ENCODE measurements at places on chromosomes 5 and 9.

GRCh38 chr5:5979761-5980537 is 398.4 kb downstream of the MED10 start:
- DNase-seq = no peak

DNA sequence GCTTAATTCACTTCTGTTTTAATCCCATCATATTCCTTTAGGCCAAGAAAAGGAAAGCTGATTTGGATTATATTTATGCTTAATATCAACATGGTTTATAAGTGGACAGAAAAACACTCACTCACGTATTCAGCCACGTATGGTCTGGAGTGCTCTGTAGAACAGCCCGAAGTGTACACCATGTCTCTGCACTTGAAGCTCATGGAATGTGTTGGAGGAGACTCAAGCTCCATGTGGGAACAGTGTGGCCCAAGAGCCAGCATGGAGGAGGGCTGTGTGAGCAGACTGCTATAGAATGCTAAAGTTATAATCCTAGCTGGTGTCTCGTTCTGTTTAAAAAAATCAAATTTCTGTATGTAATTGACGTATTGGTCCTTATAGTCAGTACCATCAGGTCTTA is 32.9 kb downstream of the OTULINL start:
- DNase-seq = no peak

- DNase-seq = no peak
These were observed 414.8 kb upstream of the SLC30A5 start for GRCh38 chr5:68679041-68679440.

GRCh38 chr5:122192497-122193496 is 63.5 kb downstream of the ZNF474 start:
- DNase-seq = peak; percentile 58

GRCh38 chr5:100840370-100840769 is 62.7 kb downstream of the ST8SIA4 start:
- DNase-seq = no peak

- DNase-seq = peak; percentile 89
These were observed 307.9 kb downstream of the FBXL7 start for GRCh38 chr5:15807871-15808270.

- DNase-seq = no peak
These were observed 123.8 kb downstream of the FBXL7 start for GRCh38 chr5:15623794-15624193.

DNA sequence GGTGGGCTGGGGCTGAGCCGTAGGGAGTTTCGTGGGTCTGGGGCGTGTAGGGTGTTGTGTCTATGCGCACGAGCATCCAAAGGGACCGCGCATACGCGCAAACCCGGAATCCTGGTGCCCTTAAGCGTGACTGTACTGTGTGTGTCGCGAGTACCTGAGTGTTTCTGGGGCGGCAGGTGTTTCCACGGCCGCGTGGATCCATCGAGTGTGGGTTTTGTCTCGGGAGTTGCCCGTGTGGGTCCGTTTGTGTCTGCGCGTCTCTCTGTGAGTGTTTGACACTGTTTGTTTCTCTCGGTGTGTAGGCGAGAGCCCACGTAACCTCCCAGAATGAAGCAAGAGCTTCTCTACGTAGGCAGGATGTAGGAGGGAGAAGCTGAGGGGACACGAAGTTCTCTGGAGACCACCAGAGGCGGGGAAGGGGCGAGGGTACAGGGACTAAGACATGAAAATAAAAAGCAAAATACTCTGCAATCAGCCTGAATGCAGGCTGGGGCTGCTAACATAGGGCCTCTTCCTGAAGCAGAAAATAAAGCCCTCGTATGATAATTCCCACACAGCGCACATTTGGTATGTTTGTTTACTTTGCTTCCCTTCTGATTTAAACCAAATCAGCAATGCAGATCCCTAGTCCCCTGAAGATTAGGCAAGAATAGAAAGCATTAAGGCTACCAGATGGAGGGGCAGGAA is 588 bp upstream of the BRINP1 start:
- no peak for DNase-seq

GRCh38 chr5:42614509-42614908 is 142.1 kb upstream of the CCDC152 start:
- no peak for DNase-seq

DNA sequence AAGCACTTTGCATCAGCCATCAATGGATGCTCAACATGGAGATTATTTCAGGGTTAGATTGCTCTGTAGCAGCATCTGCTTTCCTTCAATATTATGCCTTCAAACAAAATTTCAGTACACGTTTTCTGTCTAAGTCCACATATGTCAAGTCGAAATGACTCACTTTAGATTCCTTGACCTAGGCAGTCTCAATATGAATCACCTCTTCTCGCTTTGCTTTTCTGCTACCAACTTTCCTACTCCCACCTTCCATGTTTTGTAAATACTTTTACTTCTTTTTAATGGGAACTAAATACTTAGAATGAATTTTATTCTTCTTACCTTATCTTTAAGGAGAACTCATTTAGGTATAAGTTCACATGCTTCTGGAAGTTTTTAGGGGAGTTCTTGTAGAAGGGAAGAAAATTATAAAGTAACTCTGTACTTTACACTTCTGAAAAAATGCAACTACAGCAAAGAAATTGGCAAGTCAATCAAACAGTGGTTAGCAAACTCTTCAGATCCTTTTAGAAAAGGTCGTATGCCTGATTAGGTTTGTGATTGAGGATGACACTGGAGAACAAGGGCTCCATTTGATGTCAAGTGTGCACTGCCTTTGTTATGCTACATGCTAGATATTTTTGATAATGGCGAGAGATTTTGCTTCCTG is 478.5 kb upstream of the SMARCA2 start:
- DNase-seq = no peak

GRCh38 chr5:72611118-72611730 is 104.0 kb upstream of the ZNF366 start:
- DNase-seq = peak; percentile 73

DNA sequence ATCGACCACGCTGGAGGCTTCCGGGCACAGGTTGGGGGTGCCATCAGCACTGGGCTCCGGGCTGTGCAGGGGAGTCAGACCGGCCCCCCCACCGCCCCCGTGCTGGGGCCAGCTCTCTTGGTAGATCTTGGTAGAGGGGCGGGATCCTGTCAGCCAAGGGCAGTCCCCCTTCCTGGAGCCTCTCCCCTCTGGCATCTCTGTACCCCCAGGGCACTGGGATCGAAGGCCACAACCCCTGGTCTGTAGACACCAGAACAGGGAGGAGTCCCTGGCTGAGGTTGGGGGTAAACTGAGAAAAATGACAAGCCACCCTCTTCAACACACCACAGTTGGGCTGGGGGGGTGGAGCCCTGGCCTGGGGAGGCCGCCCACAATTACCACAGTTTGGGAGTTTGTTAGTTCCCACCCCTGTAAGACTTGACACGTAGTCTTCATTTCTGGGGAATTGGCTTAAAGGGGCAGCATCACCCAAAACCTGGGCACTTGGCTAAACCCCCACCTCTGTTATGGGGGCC is 882 bp downstream of the CERCAM start:
- no peak for DNase-seq

DNA sequence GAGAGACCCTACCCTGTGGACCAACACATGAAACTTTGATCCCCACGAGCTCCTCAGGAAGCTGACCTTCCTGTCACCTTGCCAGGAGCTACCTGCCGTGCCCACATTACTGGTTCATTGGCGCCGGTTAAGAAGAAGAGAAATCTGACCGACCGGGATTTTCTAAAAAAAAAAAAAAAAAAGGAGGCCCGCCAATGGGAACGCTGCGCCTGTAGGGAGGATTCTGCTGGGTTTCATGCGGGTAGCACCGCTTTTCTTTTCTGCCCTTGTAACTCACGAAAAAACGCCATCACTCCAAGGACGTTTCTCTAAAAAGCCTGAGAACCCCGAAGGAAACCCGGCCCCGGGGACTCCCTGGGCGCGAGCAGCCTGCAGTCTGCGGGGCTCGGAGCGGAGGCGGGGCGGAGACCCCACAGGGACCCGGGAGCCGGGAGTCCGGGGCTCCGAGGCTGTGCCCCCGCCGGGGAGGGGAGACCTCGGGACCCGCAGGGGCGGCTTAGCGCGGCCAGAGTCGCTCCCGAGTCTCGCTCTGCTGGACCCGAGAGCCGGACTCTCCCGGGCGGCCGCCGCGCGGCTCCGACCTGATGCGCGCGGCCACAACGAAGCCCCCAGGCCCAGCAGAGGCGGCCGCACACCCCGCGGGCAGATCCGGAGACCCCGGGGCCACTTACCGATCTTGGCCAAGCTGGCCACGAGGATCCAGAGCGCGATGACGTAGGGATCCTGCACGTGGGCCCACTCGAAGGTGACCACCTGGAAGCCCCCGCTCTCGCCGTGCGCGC is 617 bp downstream of the SLC9A3 start:
- DNase-seq = no peak

DNA sequence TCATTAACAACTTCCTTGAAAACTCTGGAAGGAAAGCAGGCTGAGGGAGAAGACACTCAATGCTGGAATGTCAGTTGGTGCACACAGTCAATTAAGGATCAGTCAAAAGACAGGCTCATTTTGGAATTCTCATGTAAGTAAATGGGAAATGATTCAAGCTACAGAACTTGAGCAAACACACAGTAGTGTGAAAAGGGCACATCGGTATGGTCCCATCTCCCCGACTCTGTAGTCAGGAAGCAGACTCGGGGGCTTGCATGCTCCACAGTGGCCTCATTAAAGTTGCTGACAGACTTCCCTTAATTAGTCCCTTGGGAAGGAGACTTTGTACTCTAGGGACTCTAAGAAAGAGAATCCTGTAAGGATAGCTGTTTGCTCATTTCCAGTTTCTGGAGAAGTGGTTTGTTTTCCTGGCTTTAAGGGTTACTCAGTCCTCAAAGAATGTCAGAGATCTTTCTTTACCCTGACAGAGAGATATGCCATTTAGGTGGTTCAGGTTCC is 339.2 kb downstream of the ADAMTS6 start:
- no peak for DNase-seq

- no peak for DNase-seq
These were observed 458.5 kb downstream of the MAT2B start for GRCh38 chr5:163963881-163964280.

DNA sequence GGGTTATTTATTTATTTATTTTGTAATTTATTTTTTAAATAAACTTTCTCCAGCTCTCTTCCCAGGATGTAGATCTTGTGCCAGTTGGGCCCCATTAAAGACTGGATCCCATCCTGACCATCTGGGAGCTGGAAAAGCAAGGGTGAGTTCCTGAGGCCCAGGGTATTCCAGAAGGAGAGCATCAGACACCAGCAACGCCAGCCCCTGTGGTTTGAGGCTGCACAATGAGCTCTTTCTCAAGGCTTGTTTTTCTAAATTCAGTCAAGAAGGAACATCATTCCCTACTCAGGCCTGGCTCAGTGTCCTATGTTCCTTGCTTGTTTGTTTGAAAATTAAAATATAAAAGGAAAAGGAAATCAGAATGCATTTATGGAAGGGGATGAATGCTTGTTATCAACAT is 313.3 kb downstream of the EBF1 start:
- no peak for DNase-seq

GRCh38 chr5:142239394-142240159 is 85.2 kb downstream of the SPRY4 start:
- DNase-seq = no peak

DNA sequence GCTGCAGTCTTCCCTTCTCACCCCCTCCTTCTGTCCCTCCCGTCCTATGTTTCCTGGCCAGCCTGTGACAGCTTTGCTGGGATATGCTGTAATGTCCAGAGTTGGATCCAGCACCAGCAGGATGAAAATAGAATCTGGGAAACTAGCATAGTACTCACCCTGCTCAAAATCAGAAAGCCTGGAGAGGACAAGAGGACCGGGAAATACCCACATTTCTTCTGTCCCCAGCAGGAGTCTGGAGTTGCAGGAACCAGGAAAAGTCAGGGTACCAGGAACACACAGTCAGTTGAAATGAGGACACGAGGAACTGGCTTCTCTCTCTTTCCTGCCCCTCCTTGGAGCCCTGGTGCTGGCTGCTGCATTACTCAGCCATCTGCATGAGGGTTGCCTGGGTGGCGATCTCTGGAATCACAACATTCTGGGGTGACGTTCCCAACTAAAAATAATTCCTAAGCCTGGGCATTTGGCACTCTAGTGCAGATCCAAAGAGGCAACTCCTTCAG is 59.6 kb upstream of the NFIL3 start:
- DNase-seq = peak; percentile 12

GRCh38 chr5:78927657-78928282 is 57.3 kb downstream of the ARSB start:
- DNase-seq = no peak
